ENCODE measurements at places on chromosomes 5 and 9.
A peak's percentile ranks its signal among the peaks of the same experiment; 100 is the strongest.

GRCh38 chr5:101390151-101390908 is 487.2 kb upstream of the ST8SIA4 start:
- DNase-seq = peak; percentile 44

DNA sequence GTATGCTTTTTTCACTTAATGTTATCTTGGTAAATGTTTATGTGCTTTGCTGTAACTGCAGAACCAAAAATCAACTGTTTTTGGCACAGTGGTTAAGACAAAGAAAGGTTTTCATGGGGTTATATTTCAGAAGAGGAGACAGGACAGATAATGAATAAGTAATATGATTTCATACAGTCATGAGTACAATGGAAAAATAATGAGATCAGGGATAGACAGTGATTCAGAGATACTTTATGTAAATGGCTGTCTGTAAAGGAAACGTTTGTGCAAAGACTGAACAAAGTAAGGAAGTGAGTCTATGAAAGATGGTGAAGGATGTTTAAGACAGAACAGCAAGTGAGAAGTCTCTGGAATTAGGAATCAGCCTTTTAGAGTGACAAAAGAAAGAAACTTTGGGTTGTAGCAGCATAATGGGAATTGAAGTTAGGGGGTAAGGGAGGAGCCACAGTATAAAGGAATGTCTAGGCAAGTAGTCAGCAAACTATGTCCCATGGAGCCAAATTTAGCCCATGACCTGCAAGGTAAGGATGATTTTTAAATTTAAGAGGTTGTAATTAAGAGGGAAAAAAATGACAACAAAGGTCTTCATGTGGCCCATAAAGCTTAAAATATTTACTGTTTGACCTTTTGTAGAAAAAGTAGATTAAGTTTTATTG is 55.0 kb downstream of the TNPO1 start:
- no peak for DNase-seq

GRCh38 chr5:139076111-139076510 is 122.1 kb downstream of the SIL1 start:
- DNase-seq = peak; percentile 82

DNA sequence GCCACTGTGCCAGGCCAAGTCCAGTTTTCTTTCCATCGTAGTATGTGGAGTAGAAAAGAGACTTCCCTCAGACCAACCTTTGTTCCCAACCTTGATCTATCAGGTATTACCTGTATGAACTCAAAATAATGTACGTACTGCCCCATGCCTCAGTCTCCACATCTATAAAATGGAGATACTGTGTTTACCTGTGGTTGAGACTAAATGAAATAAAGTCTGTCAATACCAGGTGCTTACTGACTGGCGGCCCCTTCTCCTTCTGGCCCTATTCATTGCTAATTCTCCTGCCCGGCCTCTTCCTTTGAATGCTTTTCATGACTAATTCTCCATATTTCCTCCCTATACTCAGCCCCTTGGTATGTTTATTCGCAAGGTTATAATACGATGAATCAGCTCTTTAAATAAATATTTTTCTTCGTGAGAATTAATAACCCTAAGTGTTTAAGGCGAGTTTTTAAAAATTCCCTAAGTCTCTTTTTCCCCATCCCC is 89.6 kb upstream of the BASP1 start:
- no peak for DNase-seq

- DNase-seq = no peak
These were observed 186.0 kb downstream of the ADAMTSL1 start for GRCh38 chr9:18660001-18660400.

DNA sequence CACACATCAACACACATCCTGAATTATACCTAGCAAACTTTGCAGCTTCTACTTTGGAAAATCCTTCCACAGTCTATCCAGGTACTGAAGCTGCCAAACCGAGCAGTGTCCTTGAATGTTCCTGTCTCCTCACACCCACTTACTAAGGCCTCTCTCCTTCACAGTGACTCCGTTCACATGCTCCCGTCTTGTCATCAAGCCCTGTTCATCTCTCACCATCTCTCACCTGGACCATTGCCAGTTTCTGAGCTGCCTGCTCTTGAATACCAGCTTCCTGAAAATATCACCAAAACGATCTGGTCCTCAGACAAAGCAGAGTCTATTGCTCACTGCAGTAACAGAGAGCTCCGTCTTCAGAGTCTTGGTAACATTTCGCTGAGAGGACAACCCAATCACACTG is 57.4 kb downstream of the GCNT1 start:
- DNase-seq = no peak
